ENCODE measurements at places on chromosomes 11 and 22.
A peak's percentile ranks its signal among the peaks of the same experiment; 100 is the strongest.

DNA sequence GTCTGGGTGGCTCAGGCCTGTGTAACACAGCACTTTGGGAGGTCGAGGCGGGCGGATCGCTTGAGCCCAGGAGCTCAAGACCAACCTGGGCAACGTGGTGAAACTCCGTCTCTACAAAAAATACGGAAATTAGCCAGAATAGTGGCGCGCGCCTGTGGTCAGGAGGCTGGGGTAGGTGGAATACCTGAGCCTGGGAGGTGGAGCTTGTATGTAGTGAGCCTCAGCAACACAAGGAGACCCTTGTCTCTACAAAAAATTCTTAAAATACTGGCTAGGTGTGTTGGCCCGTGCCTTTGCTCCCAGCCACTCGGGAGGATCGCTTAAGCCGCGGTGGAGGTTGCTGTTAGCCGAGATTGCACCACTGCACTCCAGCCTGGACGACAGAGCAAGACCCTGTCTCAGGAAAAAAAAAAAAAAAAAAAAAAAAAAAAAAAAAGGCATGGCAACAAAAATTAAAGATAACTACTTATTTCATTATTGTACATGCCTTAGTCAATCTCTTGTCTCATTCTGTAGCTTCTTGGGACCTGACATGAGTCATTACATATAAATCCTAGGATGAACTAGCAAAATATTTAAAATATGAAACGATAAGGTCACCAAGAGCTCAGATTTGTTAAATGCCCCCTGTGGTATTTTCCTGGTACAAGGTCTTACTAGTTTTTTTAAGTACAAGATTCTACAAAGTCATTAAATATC, 1.1 kb downstream of the TAF1D start:
- DNase-seq = peak; percentile 75

GRCh38 chr11:80477178-80477577, 1036.3 kb upstream of the TENM4 start:
- no peak for DNase-seq

DNA sequence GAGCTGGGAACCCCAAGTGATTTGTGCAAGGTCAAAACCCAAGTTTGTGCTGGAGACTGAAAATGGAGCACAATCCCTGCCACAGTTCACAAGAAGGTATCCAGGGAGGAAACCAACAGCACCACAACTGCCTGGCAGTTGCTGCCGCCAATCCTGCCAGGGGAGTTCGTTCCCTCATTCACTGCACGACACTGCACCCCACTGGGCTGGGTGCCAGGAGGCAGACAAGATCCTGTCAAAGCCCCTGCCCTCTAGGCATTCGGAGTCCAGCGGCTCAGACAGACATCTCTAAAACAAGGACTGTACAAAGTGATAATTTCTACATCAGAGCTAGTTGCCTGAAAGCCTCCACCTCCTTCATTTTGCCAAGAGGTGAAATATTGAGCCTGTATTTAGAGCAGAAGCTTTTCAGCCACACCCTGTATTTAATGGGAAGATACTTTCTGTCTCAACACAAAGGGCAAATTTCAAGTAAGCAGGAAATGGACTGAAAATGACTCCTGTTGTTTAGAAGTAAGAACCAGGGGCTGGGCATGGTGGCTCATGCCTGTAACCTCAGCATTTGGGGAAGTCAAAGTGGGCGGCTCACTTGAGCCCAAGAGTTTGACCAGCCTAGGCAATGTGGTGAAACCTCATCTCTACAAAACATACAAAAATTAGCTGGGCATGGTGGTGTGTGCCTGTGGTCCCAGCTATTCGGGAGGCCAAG, 277.4 kb upstream of the NARS2 start:
- DNase-seq = no peak

DNA sequence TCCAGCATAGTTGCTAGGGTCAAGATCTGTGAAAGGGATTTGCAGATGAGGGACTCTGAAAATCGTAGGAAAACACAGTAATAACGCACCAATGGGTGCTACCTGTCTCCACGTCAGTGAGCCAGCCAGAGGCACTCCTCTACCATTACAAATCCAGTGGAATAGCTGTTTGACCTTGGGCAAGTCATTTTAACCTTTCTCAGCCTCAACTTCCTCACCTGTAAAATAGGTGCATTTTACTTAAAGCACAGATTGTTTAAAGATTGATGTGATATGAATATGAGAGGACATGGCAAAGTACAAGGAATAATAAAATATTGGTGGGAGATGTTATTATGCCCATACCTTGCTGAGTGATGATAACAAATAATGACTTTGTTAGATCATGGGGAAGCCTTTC, 148.1 kb upstream of the TTC12 start:
- DNase-seq = no peak

DNA sequence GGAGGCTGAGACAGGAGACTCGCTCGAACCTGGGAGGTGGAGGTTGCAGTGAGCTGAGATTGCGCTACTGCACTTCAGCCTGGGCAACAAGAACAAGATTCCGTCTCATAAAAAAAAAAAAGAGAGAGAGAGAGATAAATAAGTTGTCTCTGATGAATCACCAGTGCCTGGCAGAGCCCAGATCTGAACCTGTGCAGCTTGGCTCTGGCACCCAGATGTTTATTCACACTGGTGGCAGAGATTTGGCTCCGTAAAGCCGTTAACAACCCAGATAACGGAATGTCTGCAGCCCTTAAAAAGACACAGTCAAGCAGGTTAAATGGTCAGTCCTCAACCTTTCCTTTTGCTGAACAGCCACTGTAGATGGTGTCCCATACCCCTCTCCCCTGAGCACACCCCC, 33.5 kb upstream of the RTL6 start:
- DNase-seq = no peak

DNA sequence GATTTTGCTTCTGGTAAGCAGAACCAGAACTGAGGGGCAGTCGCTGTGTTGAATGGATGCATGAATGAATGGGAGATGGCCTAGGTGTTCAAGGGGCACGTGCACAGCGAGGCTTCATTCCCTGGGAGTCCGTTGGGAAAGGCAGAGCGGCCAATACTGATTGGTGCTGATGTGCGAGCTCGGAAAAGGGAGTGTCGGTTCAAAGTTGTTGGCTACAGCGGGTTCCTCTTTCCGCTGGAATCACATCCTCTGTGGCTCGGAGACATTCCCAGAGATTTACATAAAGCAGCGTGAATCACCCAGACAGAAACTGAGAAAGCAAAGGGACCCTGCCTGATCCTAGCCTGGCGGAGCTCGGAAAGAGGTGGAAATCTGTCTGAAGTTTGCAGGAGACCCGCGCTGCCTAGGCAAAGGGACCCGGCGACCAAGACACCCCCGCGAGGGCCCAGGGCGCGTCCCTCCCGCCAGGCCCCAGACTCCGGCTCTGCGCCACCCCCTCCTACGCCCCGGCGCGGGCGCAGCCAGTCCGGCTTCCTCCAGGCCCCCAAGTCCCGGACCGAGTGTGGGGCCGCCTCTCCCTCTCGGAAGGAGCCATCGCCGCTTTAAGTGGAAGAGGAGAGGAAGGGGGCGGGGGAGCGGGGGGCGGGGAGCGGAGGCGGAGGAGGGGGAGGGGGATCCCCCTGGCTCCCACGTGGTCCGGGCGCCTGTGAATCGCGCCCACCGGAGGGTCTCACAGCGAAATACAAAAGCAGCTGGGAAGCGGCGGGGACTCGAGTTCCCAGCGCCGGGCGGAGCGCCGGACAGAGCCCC, at the start of gene FJX1:
Gene FJX1, plus strand, starts transcription at position 774 of the 810 bp plus-strand sequence. CDS start 177 bp downstream, outside the sequence.
- DNase-seq = peak; percentile 69

- DNase-seq = no peak
Observed at GRCh38 chr22:32922186-32922585, 120.7 kb downstream of the TIMP3 start.

DNA sequence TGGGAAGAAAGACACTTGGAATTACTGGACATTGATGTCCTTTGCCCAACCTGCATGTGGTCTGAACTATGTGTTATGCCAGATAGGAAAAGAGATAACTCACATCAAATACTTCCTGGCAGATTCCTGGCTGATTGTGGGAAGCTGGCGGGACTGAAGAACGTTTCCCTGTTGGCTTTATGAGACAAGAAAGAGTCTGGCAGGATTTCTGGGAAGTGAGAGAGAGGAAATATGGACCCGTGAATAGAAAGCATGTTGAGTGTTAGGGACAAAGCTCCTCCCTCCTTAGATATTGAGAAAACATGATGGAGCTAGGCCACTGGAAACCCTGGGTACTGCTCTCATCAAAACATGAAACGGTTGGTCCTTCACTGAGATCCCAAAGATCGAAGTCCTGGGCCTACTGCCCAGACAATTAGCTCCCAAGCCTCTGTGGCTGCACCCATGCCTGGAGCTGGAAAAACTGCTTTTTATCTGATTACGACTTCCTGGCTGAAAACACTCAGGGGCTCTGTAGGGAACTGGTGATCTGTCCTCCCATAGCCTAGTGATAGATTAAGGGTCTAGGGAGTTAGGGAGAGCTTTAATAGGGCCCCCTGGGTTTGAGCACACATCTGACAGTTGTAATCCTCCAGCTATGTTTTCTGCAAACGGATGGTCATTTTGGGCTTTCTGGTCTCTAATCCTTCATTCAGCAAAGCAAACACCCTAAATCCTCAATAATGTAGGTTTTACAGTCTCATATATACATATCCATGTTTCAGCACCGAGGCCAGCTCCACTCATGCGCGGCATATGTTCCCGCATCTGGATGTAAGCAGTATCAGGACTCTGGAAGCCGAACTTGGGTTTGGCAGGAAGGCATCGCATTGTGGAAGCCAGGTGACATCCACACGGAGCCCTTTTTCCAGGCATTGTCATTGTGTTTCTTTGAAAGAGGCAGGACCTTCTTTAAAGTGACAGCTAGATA, 6.1 kb upstream of the B3GAT1 start:
- no peak for DNase-seq

DNA sequence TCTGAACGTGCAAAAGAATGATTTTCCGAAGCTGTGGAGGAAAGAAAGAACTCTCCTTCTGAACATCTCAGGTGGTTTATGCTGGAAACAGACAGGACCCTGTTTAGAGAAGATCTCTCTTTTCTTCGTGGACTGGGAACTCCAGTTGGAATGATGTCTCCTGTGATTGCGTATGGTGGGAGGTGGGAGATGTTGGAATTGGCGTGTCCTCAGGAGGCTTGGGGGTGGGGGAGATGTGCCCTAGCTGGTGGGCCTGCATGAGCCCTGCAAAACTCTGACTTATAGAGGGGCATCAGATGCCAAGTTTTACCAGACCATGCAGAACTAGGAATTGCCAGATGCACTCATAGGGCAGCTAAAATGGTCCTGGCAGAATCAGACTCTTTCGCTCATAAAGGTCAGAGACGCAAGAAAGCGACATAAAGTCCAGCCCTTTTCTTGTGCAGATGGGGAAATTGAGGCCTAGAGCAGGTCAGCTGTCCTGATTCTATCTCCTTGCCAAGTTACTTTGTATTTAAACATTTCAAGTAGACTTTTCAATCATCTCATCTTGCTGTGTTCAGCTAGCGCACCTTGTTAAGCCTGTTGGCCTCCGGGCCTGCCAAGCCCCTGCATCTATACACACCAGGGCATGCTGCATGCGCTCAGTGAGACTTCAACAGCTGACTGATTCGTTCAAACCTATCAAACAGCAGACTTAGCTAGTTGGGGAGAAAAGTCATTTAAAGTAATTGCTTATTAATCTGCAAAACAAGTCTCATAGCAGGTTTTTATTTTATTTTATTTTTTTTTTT, 34.2 kb upstream of the EHF start:
- no peak for DNase-seq

DNA sequence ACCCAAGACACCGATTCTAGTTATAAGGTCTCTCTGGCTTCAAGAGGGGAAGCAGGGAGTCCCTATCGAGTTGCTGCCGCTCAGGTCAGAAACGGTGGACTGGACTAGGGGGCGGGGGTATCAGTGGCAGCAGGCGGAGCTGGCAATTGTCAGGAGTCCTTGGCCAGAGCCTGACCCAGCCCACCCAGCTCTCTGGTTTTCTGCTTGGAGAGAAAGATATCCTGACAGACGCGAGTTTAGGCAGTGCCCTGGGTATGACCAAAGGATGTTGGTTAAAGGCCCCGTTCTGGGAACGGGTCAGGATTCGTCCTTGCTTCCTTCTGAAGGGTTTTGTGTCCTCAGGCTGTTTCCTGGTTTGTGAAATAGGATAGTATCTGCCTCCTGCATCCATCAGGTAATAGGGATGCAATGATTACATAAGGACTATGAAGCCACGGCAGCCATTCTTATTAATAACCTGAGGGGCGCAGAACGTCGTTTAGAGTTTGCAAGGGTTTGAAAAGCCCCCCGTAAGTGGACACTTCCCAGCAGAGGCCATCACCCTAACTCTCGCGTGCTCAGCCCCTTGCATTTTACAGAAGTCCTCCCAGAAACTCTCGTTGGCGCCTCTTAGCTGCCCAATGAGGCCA, 700 bp upstream of the DEPDC5 start:
- DNase-seq = peak; percentile 70

GRCh38 chr11:31558001-31558400, 48.4 kb downstream of the ELP4 start:
- DNase-seq = no peak

- DNase-seq = no peak
Observed at GRCh38 chr22:45483319-45483718, 19.4 kb upstream of the FBLN1 start.

DNA sequence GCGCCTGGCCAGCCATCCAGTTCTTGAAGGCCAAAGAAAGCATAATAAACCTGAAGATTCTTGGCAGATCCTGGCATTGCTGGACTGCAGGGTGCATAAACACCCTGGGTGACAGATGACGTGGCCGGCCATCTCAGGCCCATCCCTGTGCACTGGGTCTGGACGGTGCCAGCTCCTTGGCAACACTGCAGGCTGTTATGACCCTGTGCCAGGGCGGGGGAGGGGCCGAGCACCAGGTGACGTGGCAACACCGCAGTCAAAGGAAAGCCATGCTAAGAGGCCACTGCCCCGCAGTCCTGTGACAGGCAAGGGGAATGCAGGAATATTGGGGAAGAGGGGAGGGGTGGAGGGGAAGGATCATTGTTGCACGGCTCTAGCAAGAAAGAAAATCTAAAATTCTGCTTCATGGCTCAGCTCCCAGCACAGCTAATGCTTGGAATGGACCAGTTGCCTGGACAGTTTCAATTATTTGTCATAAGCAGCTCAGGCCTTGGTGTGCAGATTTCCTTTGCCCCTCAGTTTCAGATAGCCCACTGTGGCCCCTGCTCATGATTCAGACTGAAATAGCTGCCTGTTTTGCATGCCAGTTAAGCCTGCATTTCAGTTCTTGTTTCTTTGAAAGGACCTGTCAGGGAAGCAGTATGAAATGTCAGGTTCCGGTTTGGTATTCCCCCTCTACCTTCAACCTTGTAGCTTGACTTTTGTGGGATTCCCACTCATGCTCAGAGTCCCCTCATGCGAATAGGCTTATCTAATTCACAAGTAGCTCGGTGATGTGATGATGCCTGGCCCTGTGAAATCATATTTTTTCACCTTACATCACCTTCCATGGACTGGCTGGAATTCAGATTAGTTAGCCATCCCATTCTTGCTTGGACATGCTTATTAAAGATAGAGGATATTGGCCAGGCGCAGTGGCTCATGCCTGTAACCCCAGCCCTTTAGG, 29.7 kb upstream of the DDX6 start:
- DNase-seq = no peak

GRCh38 chr11:105130189-105130813, 9.3 kb downstream of the CARD18 start:
- no peak for DNase-seq

- DNase-seq = no peak
Observed at GRCh38 chr22:30132290-30132996, 52.2 kb downstream of the HORMAD2 start.

Data from activated CD8-positive, alpha-beta memory T cell treated with anti-CD3 and anti-CD28 coated beads for 24 hours (primary cell).